ENCODE measurements at places on chromosomes 5 and 9.

DNA sequence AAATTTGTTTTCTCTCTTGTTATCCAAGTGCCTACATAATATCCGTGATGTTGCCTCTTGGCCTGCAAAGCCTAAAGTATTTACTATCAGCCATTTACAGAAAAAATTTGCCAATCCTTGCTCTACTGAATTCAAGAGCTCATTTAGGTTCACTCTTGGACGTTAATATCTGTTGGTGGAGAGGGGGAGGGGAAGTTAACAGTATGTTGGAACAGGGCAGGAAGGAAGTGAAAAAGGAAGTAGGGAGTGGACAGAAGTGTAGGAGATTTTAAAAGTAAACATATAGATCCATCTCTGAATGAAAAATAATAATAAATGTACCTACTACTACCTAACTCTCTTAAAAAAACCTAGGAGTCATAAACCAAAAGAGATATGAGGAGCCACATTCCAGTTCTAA is 32.8 kb downstream of the ZNF608 start:
- DNase-seq: no peak

DNA sequence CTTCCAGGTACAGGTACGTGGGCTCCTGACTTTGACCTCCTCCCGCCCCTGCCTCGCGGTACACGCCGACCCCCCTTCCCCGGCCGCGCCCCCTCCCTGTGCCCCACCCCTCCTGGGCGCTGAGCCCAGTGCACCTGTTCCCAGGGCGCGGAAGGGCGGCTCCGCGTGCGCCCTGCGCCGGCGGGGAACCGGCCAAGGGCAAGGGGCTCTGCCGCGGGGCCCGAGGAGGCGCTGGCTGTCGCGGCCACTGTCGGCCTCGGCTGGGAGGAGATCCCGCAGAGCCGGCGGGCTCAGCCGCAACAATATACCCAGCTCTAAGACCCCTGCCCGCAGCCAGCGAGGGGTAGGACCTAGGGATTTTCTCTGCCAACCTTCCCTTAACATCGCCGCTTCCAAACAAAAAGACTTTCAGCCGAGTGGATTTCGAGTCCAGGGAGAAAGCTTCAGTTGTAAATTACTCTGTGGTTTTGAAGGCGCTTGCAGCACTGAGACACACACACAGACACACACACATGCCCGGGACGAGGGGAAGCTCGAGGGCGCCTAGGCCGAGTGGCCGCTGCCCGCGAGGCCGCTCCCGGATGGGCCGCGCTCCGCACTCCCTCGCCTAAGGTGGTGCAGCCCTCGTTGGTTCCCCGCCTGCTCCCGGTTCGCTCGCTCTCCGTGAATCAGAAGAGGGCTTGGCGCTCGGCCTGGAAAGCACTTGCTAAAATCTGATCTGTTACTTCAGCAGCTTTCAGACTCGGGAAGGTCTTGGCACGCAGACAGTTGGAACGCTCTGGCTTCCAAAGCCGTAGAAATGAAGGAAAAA is 1.2 kb downstream of the FGF18 start:
- DNase-seq: no peak

DNA sequence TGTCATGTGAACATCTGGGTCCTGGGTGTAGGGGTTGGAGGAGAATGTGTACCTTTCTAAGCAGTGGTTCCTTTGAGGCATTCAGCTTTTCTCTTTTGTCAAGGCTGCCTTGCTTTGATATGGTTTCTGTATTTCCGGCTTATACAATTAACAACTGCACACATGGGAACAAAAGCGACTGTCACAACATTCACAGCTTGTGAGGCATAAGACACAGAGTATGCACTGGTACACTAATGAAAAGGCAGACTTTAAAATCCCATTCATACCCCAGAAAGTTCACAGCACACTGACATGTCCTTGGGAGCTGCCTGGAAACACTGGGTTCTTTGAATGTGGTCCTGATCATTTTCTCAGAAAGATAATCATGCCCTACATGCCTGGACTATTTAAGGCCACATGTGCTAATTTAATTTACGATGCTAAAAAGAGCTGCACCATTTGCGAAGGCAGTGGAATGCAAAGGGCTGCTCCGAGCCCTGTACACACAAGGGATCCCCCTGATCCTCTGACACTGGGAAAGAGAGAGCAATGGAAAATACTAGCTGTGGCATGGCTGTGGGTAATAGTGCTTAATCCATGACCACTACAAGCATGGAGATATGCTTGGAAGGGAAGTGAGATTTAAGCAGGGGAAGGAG is 131.8 kb downstream of the EFNA5 start:
- no peak for DNase-seq

GRCh38 chr5:155952486-155953089 is 374.4 kb upstream of the SGCD start:
- DNase-seq: no peak

GRCh38 chr9:99660191-99660636 is 161.5 kb upstream of the NR4A3 start:
- DNase-seq: no peak

- DNase-seq: no peak
Measured at GRCh38 chr5:106658150-106658549, 1012.6 kb downstream of the EFNA5 start.

DNA sequence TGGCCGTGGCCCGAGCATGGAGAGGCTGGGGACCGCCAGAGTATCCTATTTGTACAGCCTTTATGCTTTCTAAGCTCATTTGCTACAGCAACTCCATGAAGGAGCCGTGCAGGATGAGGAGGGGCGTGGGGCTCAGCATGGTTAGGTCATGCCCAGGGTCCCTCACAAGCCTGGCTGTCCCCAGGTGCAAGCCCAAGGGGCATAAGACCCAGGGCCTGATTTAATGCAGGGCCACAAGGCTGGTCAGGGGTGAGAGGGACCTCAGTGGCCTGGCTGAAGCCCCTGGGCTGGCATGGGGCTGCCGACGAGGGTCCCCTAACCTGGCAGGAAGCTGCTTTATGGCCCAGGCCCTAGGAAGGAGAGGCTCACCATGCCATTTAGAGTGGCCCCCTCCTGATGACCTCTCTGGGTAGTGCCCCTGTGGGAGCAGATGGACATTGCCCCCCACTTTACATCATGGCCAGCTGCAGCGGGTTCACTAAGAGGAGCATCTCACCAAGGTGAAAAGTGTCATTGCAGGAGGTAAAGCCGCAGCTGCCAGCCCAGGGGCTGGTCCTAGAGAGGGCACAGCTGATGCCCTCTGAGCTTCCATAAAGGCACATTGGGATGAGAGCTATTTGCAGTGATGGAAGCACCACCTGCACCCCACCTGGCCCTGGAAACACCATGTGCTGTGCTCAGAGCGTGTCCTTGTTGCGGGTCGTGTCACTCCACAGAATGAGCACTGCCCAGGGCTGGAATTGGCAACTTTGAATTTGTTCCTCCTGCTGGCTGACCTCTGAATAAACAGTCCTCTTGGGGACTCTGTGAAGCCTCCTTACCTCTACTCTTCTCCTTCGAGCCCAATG is 58.9 kb downstream of the ZNF618 start:
- DNase-seq: no peak

GRCh38 chr5:134547999-134548658 is 22.7 kb downstream of the JADE2 start:
- no peak for DNase-seq

- DNase-seq: peak; percentile 53
Measured at GRCh38 chr9:137021979-137022661, 5.9 kb downstream of the ABCA2 start.

GRCh38 chr5:95530416-95530815 is 24.4 kb downstream of the SKIC3 start:
- DNase-seq: no peak

GRCh38 chr5:177605078-177605477 is 5.1 kb downstream of the B4GALT7 start:
- DNase-seq: no peak

DNA sequence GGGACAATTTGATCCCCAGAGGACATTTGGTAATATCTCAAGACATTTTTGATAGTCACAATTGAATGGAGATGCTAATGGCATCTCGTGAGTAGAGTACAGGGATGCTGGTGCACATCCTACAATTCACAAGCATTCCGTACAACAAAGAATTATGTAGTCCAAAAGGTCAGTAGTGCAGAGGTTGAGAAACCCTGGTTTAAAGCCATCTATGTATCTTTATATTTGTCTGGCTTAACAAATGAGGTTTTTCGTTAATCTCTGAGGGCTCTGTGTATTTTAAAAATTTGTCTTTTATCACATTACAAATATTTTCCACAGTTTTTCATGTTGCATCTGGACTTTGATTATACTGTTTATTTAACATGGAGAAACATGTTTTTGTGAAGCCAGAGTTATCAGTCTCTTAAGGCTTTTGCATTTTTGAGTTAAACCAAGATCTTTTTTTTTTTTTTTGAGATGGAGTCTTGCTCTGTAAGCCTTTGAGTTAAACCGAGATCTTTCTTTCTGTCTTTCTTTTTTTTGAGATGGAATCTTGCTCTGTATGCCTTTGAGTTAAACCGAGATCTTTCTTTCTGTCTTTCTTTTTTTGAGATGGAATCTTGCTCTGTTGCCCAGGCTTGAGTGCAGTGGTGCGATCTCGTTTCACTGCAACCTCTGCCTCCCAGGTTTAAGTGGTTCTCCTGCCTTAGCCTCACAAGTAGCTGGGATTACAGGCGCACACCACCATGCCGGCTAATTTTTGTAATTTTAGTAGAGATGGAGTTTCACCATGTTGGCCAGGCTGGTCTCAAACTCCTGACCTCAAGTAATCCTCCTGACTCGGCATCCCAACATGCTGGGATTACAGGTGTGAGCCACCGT is 2.8 kb downstream of the HSDL2 start:
- no peak for DNase-seq

GRCh38 chr9:108776920-108777639 is 78.7 kb downstream of the ACTL7B start:
- no peak for DNase-seq

GRCh38 chr9:136728080-136728547 is 14.6 kb downstream of the LCN10 start:
- peak; percentile 85 for DNase-seq

- no peak for DNase-seq
Measured at GRCh38 chr5:79992891-79993657, 2.0 kb upstream of the MTX3 start.

GRCh38 chr5:74415695-74416102 is 224.8 kb downstream of the ENC1 start:
- no peak for DNase-seq

GRCh38 chr9:37034938-37035647 is 1.0 kb upstream of the PAX5 start:
- DNase-seq: no peak

GRCh38 chr5:96530901-96531300 is 97.9 kb upstream of the PCSK1 start:
- DNase-seq: no peak

- no peak for DNase-seq
Measured at GRCh38 chr9:23541976-23542375, 284.1 kb downstream of the ELAVL2 start.

GRCh38 chr5:39948867-39949468 is 524.2 kb upstream of the DAB2 start:
- DNase-seq: peak; percentile 32

GRCh38 chr9:121947775-121948174 is 145.3 kb downstream of the TTLL11 start:
- DNase-seq: no peak

DNA sequence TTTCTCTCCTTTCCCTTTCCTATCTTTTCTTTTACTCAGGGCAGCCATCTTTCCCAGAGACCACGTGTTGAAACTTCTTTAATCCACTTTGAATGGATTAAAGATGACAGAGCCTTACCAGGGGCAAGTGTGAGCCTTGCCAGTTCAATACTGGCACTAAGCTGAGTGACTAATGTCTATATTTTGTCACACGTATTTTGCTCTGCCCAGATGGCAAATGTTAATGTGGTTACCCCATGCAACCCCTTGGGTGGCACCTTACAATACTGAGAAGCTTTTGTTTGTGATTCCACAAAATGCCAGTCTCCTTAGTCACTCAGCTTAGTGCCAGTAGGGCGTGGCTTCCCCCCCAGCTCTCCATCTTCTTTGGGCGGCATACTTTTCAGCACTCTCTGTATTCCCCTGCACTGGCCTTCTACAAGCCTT is 24.8 kb downstream of the ANXA1 start:
- DNase-seq: no peak

- no peak for DNase-seq
Measured at GRCh38 chr9:94801234-94801633, 74.7 kb downstream of the AOPEP start.

GRCh38 chr5:180830253-180831138 is 27.9 kb upstream of the MGAT1 start:
- DNase-seq: peak; percentile 63

DNA sequence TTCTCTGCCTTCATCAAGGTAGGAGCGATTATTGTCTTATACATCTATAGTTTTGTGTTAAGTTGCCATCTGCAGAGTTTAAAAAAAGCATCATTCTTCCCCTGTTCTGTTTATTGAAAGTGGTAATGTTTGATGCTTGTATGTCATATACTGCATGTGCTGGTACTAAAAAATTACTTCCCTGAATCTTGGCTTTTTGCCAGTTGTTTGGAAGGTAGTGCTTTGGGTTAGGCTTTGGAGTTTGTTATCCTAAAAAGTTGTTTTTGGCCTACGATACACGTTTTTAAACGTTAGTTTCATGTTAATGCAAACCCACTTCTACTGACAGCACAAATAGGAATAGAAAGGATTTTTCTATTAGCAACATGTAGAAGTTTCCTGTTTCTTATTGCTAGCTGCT is 158.3 kb downstream of the GIN1 start:
- DNase-seq: no peak

DNA sequence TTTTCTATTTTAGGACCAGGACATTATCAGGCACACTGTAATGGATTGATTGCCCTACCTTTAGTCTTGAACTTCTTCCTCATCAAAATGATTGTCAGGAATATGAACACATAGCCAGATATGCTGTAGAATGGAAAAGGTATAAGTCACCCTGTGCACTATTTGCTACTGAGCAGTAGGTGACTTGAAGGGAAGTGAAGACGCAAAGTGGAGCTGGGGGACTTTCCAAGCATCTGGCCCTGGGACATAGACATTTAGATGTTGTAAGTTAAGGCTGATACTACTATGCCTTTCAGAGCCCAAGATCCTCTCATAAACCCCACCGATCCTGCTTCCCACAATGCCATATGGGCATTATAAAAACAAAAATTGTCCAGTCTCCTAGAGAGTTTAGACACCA is 174.5 kb downstream of the DOCK8 start:
- no peak for DNase-seq

- no peak for DNase-seq
Measured at GRCh38 chr9:87002517-87002916, 55.2 kb upstream of the GAS1 start.

DNA sequence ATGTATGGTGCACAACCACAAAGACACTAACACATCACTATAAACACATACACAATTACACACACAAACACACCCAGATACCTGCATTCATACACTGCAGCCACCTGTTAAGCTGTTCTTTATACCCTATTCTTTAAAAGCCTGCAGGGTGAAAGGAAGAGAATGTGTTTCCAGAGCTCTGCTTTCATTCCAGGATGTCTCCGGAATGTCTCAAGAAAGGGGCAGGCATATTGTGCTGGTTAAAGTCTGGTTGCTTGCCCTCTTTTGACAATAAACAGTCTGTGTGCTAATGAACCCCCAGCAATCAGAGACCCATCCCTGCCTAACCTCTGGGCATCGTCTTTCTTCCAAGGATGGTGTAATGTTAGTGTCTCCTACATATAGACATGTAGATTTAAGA is 181.6 kb downstream of the EPB41L4A start:
- DNase-seq: no peak

- DNase-seq: no peak
Measured at GRCh38 chr5:138536665-138537315, 6.2 kb downstream of the ETF1 start.

- DNase-seq: no peak
Measured at GRCh38 chr5:116394186-116394867, 180.3 kb downstream of the SEMA6A start.
